ENCODE measurements at places on chromosomes 1 and 21.

DNA sequence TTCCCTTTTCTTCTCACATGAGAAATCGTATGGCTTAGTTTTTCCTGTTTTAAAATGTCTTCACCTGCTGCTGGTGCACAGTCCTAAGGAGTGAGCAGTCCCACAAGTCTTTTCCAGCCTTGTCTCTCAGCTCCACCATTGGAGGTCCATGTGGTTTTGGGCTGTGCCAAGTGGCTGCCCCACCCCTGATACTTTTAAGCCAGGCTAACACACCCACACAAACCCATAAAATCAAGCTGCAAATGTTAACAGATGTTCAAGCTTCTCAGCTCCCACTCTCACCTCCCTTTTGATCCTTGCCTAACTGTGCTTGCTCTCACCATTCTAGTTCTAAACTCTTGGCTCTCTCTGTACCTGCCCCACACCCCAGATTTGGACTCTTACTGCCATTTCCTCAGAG lies 74.5 kb upstream of the COL24A1 start:
- no peak for DNase-seq

DNA sequence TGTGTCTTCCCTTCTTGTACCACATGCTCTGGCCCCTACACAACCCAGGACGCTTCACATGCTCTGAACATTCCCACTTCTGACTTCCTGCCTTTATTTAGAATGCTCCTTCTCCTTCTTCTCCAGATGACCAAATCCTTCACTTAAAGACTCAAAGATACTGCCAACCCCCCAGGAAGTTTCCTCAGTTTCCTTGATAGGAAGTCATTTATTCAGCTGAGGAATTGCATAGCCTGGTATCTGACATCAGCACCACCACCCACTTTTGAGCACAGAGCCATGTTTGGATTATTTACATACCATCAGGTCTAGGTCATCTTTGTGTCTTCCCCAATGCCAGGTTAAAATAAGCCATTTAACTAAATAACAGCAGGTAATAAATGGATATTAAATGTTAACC lies 42.4 kb downstream of the GFI1 start:
- DNase-seq = no peak

GRCh38 chr1:22502202-22502601 lies 50.6 kb downstream of the ZBTB40 start:
- no peak for DNase-seq

DNA sequence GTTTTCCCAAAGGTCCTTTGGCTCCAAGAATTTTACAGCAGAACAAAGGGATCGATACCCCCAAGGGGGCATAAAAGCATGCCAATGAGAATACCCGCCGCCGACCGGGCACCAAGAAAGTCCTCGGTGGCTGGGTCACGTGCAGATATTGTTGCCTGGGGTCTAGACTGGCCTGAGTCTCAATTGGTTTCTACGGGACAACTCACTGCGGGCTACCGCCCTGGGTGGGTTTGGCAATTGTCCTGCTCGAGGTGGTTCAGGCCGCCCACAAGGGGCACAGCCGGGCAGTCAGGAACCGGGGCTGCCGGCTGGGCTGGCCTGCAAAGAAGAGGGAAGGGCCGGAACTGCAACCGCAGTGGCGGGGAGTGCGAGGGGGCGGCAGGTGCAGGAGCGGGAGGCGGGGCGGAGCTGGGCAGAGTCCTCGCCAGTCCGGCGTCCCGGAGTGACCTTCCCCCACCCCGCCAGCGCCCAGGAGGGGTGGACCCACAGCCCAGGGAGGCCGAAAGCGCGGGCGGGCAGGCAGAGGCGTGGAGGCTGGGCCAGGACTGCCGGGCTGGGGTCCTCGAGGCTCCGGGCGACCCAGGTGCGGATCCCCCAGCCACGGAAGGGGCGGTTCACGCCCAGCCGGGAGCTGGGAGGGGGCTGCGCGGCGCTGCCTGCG lies 926 bp upstream of the ATP1B1 start:
- no peak for DNase-seq

DNA sequence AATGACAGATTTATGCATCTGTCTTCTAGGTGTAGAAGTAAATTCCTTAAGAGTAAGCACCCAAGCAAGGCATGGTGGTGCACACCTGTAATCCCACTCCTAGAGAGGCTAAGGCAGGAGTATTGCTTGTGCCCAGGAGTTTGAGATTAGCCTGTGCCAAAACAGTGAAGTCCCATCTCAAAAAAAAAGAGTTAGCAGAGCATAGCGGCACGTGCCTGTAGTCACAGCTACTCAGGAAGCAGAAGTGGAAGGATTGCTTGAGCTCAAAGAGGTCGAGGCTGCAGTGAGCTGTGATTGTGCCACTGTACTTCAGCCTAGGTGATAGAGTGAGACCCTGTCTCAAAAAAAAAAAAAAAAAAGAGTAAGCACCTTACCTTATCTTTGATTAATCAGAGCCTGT lies 15.1 kb upstream of the TIPRL start:
- DNase-seq = no peak

DNA sequence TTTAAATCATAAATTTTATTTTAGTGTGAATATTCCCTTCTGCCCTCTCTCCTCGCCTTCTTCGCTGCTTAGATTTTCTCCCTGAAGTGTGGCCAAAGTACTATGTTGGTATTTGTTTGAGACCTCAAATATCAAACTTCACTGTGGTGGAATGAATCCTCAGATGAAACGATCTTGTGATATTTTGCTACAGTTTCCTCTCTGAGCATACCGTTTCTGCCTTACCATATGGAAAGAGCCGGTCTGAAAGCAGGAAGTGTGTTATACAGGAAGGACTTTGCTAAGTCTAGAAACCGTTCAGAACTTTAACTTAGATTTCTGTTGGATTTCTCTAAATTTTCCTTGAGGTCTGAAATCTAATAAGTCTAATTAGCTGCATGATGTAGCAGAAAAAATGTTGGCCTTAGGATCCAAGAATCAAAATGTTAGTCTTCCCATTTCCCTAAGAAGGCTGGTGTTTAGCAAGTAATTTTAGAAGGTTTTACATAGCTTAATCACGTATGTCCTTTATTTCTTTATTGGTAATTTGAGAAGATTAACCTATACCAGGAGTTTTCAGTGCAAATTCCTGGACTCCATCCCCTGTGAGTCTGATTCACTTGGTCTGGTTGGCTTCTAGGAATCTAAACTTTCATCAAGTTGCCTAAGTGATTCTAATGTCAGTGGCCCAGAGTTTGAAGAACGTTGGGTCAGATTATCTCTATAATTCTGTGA lies 30.7 kb downstream of the SDCCAG8 start:
- no peak for DNase-seq

DNA sequence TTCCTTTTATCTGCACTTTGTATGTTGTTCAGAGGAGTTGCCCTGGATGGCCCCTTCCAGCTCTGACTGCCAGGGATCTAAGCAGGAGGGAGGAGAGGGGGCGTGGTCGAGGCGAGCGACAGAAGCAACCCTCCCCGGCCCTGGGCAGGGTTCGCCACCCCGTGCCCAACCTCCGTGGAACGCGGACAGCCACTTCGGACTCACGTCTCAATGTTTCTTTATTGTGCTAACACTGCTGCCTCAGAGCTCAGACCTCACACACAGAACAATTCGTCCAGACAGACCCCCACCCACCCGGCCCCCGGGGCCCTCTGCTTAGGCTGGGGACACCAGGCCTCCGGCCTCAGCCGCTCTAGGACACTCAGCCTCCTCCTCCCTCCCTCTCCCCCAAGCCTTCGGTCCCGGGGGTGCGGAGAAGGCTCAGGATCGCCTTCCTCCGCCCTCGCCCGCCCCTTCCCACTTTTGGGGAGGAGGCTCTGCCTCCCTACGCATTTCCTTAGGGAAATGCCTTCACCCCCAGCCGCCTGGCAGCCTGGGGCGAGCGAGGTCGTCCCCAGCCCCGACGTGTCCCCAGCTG lies 8.3 kb downstream of the VSIG8 start:
- DNase-seq = no peak

DNA sequence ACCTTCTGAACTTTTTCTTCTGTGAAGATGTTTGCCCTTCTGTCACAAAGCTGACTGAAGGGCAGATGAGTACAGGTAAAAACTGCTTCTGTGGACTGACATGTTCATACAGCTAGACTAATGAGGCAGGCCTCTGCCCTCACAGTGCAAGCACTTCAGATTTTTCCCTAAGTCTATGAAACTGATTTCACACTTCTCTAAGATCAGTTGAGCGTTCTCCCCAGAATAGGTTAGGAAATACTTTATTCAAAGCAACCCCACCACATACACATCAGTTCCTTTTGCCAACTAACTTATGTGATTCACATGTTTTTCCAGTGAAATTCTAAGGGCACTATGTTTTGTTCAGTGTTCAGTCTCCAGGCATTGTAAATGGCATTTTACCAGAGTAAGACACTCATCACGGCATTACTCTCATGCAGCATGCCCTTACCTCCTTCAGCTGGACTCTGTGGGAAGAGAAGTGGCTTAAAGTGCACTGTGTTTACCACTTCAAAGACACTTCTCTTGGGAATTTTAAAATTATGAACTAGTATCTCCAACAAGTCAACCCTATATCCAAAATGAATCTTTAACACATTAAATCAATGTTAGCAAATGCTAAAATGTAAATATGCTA lies 5.4 kb upstream of the PSMG1 start:
- DNase-seq = no peak

DNA sequence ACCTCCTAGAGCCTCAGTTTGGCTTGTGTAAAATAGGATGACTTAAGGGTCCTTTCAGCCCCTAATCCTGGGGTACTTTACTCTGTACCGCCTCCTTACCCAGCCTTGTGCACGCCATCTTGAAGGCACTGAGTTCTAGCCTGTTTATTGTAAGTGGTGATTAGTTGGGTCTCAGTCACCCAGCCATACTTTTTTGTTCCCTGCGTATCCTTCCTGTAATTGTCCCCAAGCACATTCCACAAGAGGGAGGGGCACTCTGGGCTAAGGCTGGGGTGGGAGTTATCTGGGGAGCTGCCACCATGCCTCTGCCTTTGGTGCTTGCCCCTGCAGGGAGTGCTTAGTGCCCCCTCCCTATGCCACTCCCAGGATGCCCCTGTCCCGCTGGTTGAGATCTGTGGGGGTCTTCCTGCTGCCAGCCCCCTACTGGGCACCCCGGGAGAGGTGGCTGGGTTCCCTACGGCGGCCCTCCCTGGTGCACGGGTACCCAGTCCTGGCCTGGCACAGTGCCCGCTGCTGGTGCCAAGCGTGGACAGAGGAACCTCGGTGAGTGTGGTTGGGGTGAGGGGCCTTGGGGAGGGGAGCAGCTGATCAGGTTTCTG lies 856 bp downstream of the FDPS start:
- DNase-seq = no peak

DNA sequence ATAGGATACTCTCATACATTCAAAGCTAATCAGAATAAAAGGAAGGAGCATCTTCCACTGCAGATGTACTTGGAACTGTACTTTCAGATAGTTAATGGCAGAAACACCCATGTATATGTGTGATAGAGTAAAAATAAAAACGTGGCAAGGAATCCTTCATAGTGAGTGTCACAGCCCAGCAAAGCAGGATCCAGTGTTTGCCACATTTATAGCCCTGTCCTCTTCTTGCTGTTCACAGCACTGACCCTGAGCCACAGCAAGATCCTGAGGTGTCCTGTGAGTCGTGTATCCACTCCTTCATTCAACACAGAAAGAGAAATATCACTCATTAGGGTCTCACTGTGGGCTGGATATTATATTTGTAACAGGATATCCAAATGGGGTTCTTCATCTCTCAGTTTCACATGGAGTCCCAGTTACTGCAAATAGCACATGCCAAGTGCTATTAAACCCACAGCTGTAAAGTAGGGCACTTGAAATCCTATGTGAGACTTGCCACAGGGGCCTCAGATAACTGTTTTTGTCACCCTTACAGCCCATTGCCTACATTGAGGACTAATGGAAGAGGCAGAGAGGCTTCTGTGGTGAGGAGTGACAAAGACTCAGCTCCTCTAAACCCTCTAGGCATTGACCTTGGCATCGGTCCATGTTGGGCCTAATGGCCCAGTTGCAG lies 41.3 kb downstream of the CYP2J2 start:
- DNase-seq = no peak

GRCh38 chr21:15134701-15135470 lies 70.1 kb upstream of the NRIP1 start:
- DNase-seq = no peak

DNA sequence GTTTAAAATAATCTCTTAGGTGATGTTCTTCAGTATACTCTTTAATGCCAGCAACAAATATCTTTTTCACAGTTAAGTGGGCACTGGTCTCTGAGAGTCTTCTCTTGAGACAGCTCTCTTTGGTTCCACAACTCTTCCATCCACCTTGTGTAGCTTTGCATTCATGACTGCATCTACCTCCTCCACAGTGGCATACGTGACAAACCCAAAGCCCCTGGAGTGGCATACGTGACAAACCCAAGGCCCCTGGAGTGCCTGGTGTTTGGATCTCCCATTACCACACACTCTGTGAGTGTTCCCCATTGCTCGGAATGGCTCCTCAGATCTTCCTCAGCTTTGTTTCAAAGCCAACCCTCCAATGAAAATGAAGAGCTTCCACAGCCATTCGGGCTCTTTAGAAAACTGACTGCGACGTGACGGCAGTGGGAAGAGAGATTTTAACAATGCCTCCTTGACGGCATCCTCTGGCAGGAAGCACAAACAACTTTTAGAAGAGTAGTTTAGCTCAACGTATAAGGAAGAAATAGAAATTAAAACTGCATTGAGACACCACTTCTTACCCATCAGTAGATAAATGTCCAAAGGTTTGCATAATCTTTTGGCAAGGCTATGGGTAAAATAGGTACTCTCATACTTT lies 45.8 kb downstream of the SLC30A7 start:
- no peak for DNase-seq

DNA sequence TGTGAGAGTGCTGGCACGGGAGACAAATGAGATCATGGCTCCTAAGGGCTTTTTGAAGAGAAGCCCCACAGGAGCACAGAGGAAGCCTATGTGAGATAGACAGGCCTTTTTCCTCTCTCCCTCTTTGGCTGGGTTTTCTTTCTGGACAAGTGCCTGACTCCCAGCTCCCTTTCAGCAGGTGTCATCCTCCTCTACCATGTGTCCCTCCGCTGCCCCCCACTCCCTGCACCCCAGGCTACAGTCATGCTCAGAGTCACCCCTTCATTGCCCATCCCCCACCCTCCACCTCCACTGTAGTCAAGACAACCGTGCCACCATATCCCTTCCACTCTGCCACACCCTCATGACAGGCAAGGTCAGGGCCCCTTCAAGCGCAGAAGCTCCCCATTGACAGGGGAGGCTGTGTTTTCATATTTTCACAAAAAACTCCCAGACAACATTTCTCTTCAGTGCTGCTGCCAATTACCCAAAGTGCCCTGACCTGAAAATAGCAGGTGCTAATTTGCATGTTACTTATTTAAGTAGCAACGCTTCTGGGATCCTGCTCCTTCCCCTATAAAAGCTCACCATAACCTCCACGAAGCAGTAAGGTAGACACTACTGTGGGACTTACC lies 92.1 kb upstream of the IPO9 start:
- DNase-seq = no peak

DNA sequence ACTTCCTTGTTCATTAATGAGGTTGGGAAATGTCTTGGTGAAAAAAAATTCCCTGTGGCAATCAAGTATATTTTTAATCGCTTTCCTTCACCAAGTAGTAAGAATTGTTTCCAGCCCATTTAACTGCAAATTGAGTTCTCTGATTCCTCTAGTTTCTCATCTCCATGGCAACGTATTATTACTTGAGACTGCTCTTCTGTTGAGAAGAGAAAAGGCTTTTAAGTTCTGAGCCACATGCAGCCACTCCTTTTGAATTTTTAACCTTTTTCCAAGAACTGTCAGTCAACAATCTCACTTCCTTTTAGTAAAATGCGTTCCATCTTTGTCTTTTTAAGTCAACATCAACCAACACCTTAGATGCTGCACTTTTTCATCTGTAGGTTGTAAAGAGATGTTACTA lies 75.7 kb upstream of the KIAA1614 start:
- no peak for DNase-seq
